ENCODE measurements at places on chromosomes 12 and 14.
A peak's percentile ranks its signal among the peaks of the same experiment; 100 is the strongest.

DNA sequence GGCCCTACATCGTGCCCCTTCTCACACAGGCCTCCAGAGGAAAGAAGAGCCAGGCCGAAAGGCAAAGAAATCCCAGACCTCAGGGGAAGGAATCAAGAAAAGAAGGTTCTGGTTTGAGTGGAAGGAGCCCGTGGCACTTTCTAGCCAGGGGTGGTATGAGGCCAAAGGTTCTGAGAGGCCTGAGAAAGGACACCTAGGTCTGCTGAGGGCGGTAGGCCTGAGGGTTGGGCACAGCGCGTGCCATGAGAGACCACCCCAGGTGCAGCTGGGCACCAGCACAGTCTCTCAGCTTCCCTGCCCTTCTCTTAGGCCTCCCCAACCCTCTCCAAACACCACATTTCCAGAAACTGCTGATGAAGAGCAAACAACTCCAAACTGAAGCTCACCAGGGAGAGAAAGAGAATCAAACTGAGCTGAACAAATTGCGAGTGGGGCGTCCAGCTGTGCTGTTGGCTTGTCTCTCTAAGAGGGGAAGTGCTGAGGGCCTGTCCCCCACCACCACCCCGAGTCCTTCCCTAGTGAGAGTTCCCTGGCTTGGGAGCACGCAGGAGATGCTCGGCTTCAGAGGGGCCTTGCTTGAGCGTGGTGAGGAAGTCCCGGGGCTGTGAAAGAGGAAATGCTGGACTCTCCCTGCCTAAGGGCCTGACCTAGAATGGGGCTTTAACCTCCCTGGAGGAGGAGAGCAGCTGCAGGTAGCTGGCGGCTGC, 184.8 kb downstream of the ZFP36L1 start:
- no peak for DNase-seq

- DNase-seq: no peak
Measured at GRCh38 chr12:63917864-63918799, 73.6 kb downstream of the SRGAP1 start.

GRCh38 chr12:58881816-58882215, 38.5 kb downstream of the LRIG3 start:
- DNase-seq: no peak

DNA sequence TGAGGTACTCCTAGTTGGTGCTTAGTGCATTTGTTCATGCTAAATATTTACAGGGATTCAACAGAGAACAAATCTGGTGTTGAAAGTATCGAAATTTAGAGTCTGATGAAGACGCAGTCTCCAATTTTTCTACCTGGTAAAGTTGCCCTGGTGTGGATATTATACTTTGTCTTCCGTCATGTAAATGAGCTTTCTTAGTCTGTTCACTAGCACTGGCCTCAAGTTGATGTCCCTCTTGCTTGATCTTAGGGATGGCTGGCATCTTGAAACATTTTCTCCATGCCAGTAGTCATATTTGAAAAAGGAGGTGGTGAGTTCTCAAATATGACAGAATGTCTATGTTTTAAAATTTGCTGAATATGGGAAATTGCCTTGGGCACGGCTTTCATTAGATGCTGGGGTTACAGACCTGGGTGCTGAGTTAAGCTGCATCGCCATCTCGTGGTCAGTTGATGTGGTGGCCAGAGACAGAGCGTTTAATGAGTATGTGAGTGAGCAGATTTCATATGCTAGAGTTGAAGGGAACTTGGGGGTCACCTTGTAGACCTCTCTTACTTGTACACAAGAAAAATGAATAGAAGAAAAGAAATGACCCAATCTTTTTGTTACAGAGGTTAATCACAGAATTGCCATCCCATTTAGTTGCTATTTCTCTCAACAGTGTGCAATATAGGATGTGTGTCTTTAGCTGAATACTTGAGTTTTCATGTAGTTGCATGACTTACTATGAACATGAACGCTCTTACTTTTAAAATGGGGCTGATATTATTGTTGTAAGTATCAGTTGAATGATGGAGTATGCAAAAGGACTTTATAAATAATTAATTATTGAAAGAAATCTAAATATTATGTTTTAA, 172.8 kb upstream of the DCN start:
- DNase-seq: peak; percentile 45

DNA sequence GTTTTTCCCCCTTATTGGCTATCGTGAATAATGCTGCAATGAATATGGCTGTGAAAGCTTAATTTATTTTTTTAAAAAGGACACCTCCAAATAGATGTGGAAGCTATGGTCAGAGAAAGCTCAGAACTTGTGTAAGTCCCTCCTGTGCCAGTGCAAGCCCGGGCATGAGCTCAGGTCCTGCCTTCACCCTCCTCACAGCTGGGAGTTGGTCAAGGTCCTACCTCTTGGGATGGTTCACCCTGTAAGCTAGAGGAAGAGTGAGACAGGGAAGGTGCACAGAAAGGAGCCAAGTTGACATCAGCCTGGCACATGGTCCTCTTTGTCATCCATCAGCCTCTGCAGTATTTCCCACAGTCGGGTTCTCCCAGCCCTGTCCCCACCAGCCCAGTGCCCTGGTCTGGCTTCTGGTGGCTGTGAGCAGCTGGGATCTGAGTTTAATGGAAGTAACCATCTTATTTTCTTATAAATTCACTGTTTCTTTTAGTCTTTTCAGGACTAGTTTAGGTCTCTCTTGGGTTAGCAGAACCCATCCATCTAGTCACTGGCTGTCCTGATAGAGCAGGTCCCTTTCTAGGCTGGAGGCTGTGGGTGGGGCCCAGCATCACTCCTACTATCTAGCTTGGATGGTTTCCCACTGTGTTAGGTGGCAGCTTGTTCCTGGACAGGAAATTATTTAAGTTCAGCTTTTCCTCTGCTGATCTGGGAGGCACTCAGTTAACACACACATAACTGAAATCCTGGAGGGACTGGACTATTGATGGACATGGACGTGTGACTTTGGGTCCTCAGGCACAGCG, 11.8 kb upstream of the PLEKHG3 start:
- no peak for DNase-seq

- DNase-seq: no peak
Measured at GRCh38 chr12:4987076-4988046, 56.3 kb upstream of the KCNA5 start.

DNA sequence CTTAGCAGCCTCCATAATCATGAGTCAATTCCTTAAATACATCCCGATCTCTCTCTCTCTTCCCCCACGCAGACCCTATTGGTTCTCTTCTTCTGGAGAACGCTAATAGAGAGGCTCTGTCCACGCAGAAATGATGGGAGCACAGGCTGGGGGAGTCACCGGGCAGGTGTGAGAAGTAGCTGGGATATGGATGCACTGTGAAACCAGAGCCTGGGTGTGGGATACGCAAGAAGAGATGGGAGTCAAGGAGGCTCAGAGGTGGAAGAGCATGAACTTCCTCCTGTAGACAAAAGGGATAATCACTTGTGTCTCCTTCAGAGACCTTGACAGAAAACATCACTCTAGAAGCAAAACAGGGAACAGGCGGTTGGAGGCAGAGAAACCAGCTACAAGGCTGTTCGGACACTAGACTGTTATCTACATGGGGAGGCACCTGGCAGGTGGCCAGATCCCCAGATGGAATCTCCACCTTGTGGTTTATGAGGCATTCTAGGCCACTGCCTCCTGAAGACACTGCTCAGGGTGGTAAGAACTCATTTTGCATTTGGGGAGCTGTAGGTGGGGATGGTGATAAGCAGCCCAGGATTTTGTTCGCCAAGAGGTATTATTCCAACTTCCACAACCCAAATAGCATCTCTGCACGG, 7.2 kb upstream of the SELPLG start:
- no peak for DNase-seq

DNA sequence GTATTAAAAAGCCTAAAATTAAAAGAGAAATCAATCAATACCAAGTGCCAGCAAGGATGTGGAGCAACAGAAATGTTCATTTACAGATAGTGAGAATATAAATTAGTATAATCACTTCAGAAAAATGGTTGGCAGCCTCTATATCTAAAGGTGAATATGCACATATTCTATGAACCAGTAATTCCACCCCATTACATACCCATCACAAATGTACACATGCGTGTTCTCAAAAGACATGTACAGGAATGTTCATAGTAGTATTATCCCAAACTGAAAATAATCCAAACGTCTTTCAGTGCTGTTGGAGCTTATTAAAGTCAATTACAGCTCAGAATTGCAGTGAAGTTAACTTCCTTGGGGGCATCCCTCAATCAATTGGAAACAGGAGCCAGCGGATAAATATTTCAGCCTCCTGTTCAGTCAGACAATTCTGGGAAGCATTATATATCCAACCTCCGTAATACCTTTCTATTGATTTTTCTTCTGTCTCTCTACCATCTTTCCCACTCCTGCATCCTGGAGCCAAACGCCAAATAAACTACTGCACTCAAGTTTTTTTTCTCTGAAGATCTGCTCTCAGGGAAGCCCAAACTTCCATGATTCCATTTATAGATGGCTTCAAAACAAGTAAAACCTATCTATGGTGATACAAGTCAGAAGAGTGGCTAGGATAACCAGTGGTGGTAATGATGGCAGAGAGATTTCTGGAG, 45.0 kb upstream of the OR5AU1 start:
- DNase-seq: no peak

DNA sequence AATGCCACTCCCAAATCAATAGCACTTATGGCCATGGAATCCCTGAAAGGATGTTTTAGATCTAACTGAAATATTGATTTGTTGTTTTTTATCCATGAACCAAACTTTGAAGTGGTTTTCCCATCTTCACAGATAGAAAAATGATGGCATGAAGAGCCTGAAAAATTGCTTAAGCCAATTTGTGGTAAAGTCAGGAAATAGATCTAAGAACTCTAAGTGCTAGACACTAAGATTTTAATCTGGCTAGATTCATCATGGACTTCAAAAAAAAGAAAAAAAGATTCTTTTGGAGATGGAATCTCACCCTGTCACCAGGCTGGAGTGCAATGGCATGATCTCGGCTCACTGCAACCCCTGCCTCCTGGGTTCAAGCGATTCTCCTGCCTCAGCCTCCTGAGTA, 45.0 kb upstream of the STRN3 start:
- DNase-seq: no peak

GRCh38 chr12:112354399-112354798, 27.8 kb downstream of the HECTD4 start:
- DNase-seq: no peak
